ENCODE measurements at places on chromosomes 7 and 10.
A peak's percentile ranks its signal among the peaks of the same experiment; 100 is the strongest.

- H3K36me3 ChIP-seq: no peaks in the 10 kb centered on the region
- H3K4me3 ChIP-seq: no peak overlapping the region
- peak; percentile 60 for DNase-seq
- H3K27ac ChIP-seq: no peak overlapping the region
- no peaks in the 10 kb centered on the region for H3K27me3 ChIP-seq
- H3K4me1 ChIP-seq: peaks cover 24% of the 10 kb centered on the region
Observed at GRCh38 chr7:108203537-108203936, 73.4 kb upstream of the LAMB4 start.

GRCh38 chr7:115356999-115357702, 435.3 kb downstream of the MDFIC start:
- no peaks in the 10 kb centered on the region for H3K27me3 ChIP-seq
- no peak overlapping the region for H3K4me3 ChIP-seq
- no peaks in the 10 kb centered on the region for H3K36me3 ChIP-seq

GRCh38 chr10:6602700-6603084, 22.6 kb upstream of the PRKCQ start:
- H3K4me1 ChIP-seq: peaks cover 13% of the 10 kb centered on the region
- H3K27me3 ChIP-seq: no peaks in the 10 kb centered on the region
- H3K36me3 ChIP-seq: no peaks in the 10 kb centered on the region
- H3K4me3 ChIP-seq: no peak overlapping the region

- H3K27ac ChIP-seq: no peak overlapping the region
- no peaks in the 10 kb centered on the region for H3K27me3 ChIP-seq
- no peak overlapping the region for H3K4me3 ChIP-seq
- no peaks in the 10 kb centered on the region for H3K36me3 ChIP-seq
- no peak for DNase-seq
Observed at GRCh38 chr7:112970771-112971170, 115.9 kb downstream of the GPR85 start.

GRCh38 chr10:77571490-77571889, 66.1 kb downstream of the KCNMA1 start:
- no peaks in the 10 kb centered on the region for H3K27me3 ChIP-seq
- H3K4me3 ChIP-seq: no peak overlapping the region
- no peak for DNase-seq

DNA sequence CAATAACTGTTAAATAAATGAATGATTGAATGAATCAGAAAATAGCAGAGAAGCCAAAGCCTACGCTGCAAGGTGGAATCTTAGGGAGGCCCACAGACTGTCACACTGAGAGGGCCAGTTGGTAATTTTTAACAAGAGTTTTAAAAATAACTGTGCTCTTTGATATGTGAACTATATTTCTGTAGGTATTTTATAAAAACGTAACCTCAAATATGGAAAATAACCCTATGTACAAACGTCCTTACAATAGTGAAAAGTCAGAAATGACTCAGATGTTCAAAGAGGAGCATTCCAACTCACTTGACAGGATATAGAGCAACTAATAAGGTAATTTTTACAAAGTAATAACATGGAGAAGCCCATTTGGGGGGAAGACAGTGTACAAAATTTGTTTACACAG, 18.9 kb upstream of the TMEM273 start:
- no peaks in the 10 kb centered on the region for H3K36me3 ChIP-seq
- no peak for DNase-seq
- no peak overlapping the region for H3K27ac ChIP-seq
- no peak overlapping the region for H3K4me3 ChIP-seq
- H3K27me3 ChIP-seq: peaks cover 19% of the 10 kb centered on the region

DNA sequence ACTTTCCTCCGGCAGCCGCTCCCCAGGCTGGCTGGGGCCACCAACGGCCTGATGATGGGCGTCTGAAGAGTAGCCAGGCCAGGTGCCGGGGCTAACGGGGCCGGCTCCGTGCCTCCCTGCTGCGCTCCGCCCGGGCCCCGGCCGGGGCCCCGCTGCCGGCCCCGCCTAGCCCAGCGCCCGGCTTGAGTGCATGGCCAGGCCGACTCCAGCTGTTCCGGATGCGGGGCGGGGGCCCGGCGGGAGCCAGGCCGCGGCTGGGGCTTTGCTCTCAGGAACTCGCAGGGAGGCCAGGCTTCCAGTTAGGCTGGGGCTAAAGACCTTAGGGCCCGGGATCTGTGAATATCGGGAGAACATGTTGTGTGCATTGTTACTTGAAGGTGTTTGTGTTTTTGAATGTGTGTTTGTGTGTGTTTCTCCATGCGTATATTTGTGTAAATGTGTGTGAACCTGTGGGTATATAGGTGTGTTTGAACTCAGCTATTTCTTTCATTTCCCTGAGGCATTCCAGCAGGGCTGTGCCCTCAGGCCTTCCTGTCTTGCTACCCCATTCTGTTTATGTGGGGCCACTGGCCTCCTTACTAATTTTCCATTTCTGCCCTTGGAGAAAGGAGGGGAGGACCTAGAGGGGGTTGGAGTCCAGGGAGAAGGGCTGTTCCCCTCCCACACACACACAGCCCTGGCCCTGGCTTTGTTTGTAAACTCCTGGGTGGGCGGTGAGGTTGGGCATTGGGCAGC, 1.1 kb upstream of the LBX1 start:
- no peak overlapping the region for H3K4me3 ChIP-seq
- H3K27me3 ChIP-seq: peaks cover 100% of the 10 kb centered on the region
- H3K36me3 ChIP-seq: no peaks in the 10 kb centered on the region

DNA sequence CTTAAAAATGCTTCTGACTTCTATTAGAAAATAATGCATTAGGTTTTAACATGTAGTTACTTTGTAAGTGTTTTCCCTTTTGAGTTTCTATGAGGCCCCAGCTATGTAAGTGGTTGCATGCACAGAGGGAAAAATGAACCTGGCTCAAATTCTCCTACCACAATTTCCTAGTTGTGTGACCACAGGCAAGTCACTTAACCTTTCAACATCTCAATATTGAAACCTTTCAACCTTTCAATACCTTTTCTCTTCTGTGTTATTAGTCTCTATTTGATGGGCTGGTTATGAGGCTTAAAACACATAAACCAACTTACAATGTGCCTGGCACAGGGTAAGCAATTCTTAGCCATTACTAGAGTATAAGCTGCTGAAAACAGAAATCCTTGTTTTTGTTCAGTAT, 203.0 kb downstream of the KCND2 start:
- H3K27me3 ChIP-seq: no peaks in the 10 kb centered on the region
- no peak overlapping the region for H3K4me3 ChIP-seq
- H3K4me1 ChIP-seq: no peaks in the 10 kb centered on the region
- H3K27ac ChIP-seq: no peak overlapping the region
- DNase-seq: no peak
- H3K36me3 ChIP-seq: no peaks in the 10 kb centered on the region

DNA sequence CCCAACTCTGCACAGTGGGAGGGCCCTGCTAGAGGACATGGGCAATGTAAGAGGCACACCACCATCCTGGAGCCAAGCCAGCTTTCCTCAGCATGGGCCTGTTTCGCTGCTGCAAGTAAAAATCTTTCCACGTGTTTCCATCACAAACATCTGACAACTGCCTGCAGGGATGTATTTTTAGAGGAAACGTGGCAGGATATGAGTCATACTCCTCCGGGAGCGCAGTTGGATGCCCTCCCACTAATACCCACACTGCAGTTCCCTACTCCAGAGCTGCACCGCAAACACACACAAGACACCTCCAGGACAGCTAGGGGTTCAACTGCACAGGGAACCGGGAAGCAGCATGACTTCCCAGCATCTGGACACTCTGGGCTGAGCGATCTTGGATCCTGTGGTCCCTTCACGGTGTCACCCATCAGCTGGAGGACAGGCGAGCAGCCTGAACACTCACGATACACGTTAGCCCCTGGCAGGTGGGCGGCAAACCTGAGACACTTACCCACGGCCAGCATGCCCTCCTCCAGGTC, 26.1 kb downstream of the PLAC9 start:
- no peaks in the 10 kb centered on the region for H3K27me3 ChIP-seq
- no peak for DNase-seq
- H3K27ac ChIP-seq: no peak overlapping the region
- H3K36me3 ChIP-seq: peaks cover 88% of the 10 kb centered on the region

DNA sequence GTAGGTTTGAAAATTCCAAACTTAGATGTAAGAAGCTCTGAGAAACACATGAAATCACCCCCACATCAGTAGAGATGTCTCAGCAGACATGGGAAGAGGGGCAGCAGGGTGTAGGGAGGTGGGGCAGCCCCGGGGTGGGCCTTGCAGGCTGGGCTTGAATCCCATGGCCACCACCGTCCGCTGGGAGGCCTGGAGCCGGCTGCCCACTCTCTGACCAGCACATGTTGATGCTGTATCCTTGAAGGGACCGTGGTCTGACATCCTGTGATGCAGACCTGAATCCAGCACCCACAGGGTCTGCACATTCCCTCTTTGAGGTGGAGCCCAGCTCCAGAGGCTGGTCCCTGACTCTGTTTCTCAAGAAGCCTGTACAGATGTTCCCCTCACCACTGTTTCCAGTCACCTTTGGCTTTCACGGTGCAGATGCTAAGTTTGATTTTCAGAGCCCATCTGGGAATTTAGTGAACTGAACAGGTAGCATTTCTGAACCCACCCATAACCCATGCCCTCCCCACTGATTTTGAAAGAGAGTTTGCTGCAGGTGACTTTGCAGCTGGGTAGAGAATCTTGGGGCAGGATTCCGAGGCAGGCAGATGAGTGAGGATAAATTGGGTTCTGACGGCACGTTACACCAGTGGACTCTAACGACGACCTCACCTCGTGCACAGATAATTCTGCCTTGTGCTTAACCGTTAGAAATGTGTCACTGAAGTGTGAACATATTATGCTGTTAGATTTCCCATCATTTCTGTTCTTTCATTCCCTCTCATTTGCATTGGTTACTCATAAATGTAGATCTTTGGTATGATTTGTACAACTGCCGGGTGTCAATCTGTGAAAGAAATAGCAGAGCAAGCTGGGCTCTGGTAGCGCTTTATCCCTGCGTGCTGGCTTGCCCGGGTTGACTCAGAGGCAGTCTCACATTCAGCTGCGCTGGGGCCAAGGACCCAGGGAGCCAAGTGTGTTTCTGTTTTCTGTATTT, 45.7 kb downstream of the IKZF1 start:
- no peak overlapping the region for H3K27ac ChIP-seq
- H3K4me1 ChIP-seq: peaks cover 5% of the 10 kb centered on the region
- no peak overlapping the region for H3K4me3 ChIP-seq
- H3K27me3 ChIP-seq: no peaks in the 10 kb centered on the region
- no peaks in the 10 kb centered on the region for H3K36me3 ChIP-seq

DNA sequence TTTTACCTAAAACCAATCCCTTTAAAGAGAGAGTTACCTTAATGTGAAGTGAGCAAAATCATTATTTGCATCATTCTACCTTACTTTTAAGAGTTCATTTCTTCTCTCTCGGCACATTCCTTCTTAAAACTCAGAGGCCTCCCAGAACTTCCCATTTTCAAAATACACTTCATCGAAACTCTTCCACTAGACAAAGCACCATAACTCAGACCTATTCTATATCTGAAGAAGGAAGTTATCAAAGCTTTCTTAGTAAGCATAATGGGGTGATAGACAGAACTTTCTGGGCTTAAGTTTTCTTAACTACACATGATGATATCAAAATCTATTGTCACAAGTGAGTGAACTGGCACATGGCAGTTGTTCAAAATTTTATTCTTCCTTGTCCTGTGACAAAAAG, 24.6 kb upstream of the GNAT3 start:
- H3K27ac ChIP-seq: no peak overlapping the region
- H3K27me3 ChIP-seq: no peaks in the 10 kb centered on the region
- no peaks in the 10 kb centered on the region for H3K4me1 ChIP-seq
- no peaks in the 10 kb centered on the region for H3K36me3 ChIP-seq
- DNase-seq: no peak
- no peak overlapping the region for H3K4me3 ChIP-seq

DNA sequence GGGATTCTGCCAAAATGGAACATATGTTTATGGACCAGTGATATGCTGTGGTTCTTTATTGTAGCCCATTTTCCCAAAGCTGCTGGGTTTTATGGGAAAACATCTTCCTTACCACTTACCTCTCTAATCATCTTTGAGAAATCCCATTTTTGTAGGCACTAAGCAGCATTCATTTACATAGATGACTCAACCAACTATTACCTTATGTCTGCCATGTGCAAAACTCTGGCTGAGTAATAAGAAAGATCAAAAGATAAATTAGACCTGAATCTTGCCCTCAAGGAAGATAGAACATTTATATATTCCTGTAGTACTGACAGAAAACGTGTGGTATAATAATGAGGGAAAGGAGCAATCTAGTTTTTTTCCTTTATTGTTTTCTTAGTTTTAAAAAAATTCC, 24.3 kb downstream of the CBLL1 start:
- no peaks in the 10 kb centered on the region for H3K4me1 ChIP-seq
- H3K4me3 ChIP-seq: no peak overlapping the region
- DNase-seq: no peak

GRCh38 chr10:30047430-30047829, 12.0 kb downstream of the JCAD start:
- DNase-seq: no peak
- H3K36me3 ChIP-seq: peaks cover 63% of the 10 kb centered on the region
- peaks cover 6% of the 10 kb centered on the region for H3K4me1 ChIP-seq
- no peak overlapping the region for H3K4me3 ChIP-seq

- no peaks in the 10 kb centered on the region for H3K27me3 ChIP-seq
- H3K36me3 ChIP-seq: peaks cover 15% of the 10 kb centered on the region
- H3K4me3 ChIP-seq: no peak overlapping the region
- H3K4me1 ChIP-seq: no peaks in the 10 kb centered on the region
- H3K27ac ChIP-seq: no peak overlapping the region
- no peak for DNase-seq
Observed at GRCh38 chr7:101843293-101844271, 26.2 kb downstream of the CUX1 start.

DNA sequence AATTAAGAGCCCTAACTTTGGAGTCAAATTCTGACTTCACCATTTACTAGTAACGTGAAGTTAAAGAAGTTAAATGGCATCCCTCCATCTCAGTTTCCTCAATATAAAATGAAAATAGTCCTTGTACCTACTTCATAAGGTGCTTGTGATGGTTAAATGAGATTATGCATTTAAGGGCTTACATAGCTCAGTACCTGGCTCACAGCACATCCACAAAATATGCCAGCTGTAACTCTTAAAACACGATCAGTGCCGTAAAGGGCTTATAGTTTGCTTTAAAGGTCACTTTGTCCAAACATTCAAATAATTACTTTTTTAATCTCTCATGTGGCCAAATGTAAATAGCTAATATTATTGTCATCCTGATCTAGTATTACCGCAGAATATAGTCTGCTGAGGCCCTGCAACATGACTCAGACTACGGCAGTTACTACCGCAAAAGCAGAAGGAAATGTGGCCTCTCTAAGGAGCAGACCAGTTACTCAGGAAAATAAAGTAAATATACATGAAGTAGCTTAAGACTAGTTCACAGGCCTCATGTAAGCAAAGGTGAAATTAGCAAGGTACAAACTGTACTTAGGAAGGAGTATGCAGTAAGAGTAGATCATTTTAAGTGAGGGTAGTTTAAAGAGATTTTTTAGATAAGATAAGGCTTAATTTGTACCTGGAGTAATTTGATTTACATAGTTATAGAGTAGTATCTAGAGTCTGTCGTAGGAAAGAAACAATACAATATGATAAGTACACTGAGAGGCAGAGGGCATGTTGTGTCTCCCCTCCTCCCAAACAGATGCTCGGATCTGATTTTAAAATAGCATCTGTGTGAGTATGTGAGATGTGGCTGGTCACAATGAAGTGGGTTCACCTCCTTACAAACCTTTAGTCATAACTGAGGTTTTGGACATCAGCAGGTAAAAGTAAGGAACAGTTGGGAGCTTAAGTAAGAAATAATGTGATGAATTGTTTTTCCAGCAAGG, 13.1 kb downstream of the CASP2 start:
- H3K4me1 ChIP-seq: no peaks in the 10 kb centered on the region
- H3K4me3 ChIP-seq: no peak overlapping the region
- H3K27ac ChIP-seq: no peak overlapping the region
- H3K27me3 ChIP-seq: no peaks in the 10 kb centered on the region

- no peak overlapping the region for H3K4me3 ChIP-seq
- no peak overlapping the region for H3K27ac ChIP-seq
Observed at GRCh38 chr7:15407910-15408309, 153.9 kb downstream of the AGMO start.
